ENCODE measurements at places on chromosomes 7 and 10. TPM values are rescaled to one million over a fixed set of nuclear protein-coding genes. Genes with fewer than 3 reads are reported as not detected.

ELFN1 gene
- 7.3 TPM for total RNA-seq

- DNase-seq = no peak
Observed at GRCh38 chr7:133556048-133556447, 303.2 kb downstream of the EXOC4 start.

DNA sequence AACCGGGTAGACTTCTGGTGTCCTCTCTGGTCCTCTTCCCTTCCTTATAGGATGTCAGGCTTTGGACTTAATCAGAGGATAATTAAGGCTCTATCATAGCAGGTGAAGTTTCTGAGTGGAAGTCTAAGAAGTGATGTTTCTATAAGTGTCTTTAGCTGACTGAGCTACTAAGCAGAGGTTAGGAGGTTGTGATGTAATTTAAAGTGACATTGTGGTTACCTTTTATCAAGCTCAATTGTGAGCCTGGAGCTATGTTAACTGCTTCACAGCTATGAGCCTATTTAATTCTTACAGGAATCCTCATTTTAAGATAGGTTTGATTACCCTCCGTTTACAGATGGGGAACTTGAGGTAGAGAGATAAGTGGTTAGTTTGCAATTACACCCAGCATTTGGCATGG is 365.1 kb downstream of the AUTS2 start:
- no peak for DNase-seq

GRCh38 chr10:86064219-86064618 is 302.4 kb downstream of the GRID1 start:
- no peak for DNase-seq

TMEM120A gene
- total RNA-seq = 24.2 TPM

PLCE1 gene
- total RNA-seq = 3.8 TPM

DNA sequence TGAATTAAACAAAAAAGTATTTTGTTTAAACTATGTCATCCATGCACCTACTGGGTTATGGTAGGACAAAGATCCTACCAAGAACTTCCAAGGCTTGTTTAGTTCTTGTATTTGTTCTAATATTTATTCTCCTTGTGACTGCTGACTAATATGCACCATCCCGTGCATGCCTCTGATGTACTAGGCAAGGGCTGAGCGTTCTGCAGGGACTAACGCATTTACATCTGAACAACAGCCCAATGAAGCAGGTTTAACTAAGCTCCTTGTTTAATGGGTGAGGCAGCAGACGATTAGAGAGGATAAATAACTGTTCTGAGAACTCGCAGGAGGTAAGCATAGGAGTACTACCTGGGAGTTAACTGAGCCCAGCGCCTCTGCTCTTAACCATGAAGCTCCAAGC is 64.9 kb downstream of the KIAA1549 start:
- no peak for DNase-seq

GOLGA7B gene
- total RNA-seq = 0.11 TPM

DNA sequence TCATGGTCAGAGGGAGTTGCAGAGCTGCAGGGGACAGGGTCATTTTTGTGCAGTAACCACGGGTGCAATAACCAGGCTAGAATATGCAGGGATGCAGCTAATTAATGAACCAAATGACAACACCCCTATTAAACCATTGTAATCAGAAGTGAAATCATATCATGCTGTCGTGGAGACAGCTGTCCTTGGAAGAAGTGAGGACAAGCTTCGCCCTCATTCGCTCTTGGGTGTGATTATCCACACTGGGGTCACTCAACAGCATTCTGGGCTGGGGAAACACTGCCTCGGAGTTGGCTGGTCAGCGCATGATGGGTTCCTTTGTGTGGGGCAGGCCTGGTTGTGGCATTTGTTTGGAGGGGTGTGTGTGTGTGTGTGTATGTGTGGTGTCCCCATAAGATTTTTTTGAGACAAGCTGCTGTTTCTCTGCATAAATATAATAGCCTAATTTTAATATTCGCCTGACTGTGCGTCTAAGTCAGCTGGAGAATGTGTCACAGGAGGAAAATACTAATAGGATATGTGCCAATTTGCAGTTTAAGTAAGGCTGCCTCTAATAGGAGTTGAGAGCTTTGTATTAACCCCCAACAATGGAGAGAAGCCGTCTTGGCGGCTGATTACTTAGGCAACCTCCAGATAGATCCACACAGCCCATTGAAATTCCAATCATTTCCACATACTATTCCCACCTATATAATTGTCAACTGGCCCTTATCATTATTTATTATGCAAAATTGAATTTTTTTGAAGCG is 149.4 kb downstream of the DNAJB6 start:
- DNase-seq = no peak

TRIL gene
- 13.5 TPM for total RNA-seq

DNA sequence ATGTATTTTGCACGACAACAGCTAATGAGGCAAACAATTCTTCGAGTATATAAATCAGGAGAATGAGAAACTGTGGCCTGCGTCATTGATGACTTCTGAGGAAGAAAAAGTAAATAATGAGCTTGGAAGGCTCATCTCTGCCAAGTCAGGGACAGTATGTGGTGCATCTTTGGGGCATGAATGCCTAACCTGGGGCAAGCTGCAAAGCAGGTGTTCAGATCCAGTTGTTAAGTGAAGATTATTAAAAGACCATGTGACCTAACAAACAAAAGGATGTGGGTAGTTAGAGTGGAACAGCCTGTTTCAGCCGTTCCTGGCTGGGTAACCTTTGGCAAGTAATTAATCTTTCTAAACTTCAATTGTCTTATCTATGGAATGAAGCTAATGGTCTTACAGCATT is 93.0 kb downstream of the LYZL2 start:
- no peak for DNase-seq

PDE6C gene
- total RNA-seq = not detected

GRCh38 chr7:109939207-109939606 is 1151.7 kb upstream of the LRRN3 start:
- DNase-seq = no peak

GRCh38 chr7:141550386-141551093 is 670 bp upstream of the AGK start:
- no peak for DNase-seq

DMBT1 gene
- total RNA-seq = not detected

GRCh38 chr7:106551936-106552335 is 109.0 kb downstream of the CCDC71L start:
- DNase-seq = no peak

DNA sequence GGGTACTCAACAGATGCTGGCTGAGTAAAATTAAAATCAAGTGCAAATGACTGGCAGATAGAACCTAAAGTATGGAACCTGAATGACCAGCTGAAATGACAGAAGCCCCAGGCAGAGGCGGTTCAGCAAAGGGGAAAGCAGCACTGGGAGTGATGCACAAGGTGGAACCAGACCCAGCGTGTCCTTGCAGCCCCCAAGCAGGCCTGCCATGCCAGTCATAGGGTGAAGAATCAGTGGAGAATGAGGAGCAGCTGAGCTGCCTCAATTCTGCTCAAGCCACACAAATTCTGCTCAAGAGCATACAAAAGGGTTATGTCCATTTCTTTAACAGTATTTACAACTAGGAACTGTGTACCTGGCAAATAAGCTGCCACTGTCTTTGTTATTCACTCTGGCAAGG is 8.7 kb downstream of the ACTR1A start:
- DNase-seq = no peak

DNA sequence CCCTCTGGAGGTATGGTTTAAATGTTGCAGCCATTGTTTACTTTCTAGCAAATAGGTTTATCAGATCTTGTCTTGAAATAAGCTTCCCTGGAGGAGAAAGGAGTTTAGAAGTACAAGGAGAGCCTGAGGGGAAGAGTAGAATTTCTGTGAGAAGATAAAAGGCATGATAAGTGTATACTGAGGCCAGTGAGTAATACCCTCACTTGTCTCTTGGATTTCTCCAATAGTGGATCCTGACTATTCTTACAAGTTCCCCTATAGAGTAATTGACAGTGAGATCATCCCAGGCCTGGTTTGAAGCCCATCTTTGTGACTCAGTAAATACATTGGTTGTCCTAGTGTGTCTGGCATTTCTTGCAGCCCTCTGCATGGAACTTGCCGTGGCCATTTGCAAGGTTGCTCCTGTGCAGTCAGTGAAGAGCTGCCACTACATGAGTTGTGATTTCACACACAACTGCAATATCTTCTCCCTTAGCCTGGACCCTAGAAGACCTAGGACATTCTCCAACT is 41.6 kb downstream of the CHN2 start:
- no peak for DNase-seq

- no peak for DNase-seq
Observed at GRCh38 chr10:7403620-7404019, 7.2 kb downstream of the SFMBT2 start.

- DNase-seq = no peak
Observed at GRCh38 chr10:43680035-43680434, 31.4 kb upstream of the ZNF32 start.

- DNase-seq = no peak
Observed at GRCh38 chr7:91285696-91286355, 21.6 kb downstream of the FZD1 start.

DPY19L1 gene
- 190 TPM for total RNA-seq

GRCh38 chr7:158771-159170 is 33.6 kb upstream of the FAM20C start:
- DNase-seq = no peak

DNA sequence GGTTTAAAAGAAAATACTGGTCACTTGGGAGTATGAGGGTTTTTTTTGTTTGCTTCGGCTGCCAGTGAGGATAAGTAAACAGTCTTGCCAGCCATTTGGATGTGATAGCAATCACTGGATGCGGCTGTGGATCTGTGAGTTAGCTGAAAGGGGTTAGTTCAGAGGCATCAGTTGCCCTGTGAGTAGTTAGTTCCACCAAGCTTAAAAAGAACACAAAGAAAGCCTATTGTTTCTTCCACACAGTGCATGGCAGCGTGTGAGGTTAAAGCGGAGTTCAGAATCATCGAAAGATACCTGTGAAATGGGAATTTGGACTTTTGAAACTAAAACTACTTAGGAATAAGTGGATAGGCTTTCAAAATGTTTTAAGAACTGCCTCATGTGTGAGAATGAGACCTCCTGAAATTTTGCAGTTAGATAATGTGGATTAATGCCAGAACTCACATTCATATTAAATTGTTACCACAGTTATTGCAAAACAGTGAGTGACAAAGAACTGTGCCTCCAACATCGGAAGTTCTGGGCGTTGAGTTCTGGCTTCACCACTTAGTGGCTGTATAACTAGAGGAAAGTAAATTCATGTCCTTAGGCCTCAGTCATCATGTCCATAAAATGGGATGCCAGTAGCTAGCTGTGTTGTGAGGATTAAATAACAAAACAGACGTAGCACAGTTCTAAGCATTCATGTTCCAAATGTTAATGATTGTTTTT is 31.3 kb downstream of the KIAA1217 start:
- no peak for DNase-seq

Data from ascending aorta (tissue), 2 donors.